ENCODE measurements at places on chromosomes 2 and 18.
A peak's percentile ranks its signal among the peaks of the same experiment; 100 is the strongest.

- no peaks in the 10 kb centered on the region for H3K36me3 ChIP-seq
- no peak for DNase-seq
- no peaks in the 10 kb centered on the region for H3K27me3 ChIP-seq
- no peak overlapping the region for H3K4me3 ChIP-seq
- no peak overlapping the region for H3K27ac ChIP-seq
These were observed 4.9 kb downstream of the INHBB start for GRCh38 chr2:120350801-120351320.

- peak; percentile 91 for DNase-seq
- H3K27ac ChIP-seq: peak overlapping the region; percentile 85
- peaks cover 57% of the 10 kb centered on the region for H3K4me1 ChIP-seq
- peak overlapping the region; percentile 72 for H3K4me3 ChIP-seq
- no peaks in the 10 kb centered on the region for H3K27me3 ChIP-seq
These were observed 1.1 kb downstream of the HK2 start for GRCh38 chr2:74834792-74835755.

DNA sequence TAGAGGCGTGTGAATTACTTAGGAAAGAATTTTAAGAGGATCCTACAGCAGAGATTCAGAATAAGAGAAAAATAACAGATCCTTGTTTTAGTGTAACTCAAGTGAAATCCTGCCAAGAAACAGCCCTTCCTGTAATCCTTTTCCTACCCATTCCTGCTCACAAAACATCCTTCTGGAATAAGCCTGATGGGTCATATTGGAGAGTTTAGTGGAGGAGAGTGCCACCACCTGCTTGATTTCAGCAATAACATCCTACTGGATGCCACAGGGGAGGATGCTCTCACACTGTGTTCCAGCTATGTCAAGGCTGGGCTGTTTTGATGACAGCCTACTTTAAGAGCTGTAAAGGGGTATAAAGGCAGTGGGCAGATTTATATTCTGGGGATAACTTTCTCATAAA, 54.8 kb upstream of the CCDC178 start:
- H3K4me1 ChIP-seq: no peaks in the 10 kb centered on the region
- no peak for DNase-seq
- no peak overlapping the region for H3K27ac ChIP-seq
- H3K4me3 ChIP-seq: no peak overlapping the region

DNA sequence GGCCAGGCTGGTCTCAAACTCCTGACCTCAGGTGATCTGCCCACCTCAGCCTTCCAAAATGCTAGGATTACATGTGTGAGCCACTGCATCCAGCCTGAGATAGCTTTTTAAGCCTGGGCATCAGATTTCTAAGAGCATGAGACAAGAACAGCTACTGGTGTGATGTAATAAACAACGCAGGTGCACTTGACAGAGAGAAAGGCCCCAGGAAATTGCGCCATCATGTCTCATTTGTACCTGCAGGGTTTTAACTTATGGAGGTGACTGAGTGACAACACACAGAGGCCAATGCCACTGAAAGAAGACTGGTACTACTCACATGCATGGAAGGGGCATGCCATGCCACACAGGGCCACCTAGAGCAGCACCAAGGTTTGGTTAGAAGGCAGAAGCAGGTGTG, 209.4 kb downstream of the SP3 start:
- H3K27ac ChIP-seq: no peak overlapping the region
- no peak overlapping the region for H3K4me3 ChIP-seq
- no peak for DNase-seq
- no peaks in the 10 kb centered on the region for H3K36me3 ChIP-seq
- H3K27me3 ChIP-seq: no peaks in the 10 kb centered on the region

- no peaks in the 10 kb centered on the region for H3K4me1 ChIP-seq
- no peak overlapping the region for H3K27ac ChIP-seq
- no peak overlapping the region for H3K4me3 ChIP-seq
- H3K27me3 ChIP-seq: no peaks in the 10 kb centered on the region
These were observed 32.8 kb downstream of the ZNF892 start for GRCh38 chr2:95240091-95240490.

DNA sequence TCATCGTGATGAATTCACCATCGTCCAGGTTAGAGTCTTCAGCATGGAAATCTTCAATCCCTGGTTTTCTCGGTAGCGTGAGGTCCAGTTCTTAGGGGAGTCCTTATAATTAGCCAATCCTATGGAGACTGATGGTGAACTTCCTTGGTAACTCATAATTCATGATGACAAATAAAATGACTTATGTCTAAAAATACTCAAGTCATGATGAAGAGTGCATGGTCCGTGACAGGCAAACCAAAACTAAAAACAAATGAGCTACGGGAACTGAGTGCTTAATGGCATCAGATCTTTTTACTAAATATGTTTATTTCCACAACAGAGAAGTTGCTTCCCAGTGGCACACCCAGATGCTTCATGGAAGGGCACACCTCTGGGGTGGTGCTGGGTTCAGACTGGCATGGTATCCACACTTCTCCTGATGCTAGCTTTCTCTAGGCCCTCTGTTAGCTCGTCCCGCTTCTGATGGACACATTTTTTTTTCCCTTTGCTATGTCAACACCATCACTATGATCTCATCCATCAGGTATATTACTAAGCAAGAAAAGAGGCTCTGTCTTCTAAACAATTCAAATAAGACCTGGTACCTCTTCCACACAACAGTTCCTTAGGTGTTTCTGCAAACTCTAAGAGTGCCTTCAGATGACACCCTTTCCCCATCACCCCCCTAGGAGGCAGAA, 92.8 kb upstream of the NEDD4L start:
- H3K4me3 ChIP-seq: no peak overlapping the region
- H3K36me3 ChIP-seq: no peaks in the 10 kb centered on the region
- no peaks in the 10 kb centered on the region for H3K4me1 ChIP-seq
- no peak for DNase-seq
- H3K27me3 ChIP-seq: no peaks in the 10 kb centered on the region
- no peak overlapping the region for H3K27ac ChIP-seq

- DNase-seq: no peak
- no peak overlapping the region for H3K27ac ChIP-seq
- H3K27me3 ChIP-seq: no peaks in the 10 kb centered on the region
- H3K4me3 ChIP-seq: no peak overlapping the region
These were observed 9.0 kb downstream of the METTL21A start for GRCh38 chr2:207616185-207616584.

GRCh38 chr2:99880148-99880963, 262.0 kb downstream of the AFF3 start:
- H3K27ac ChIP-seq: no peak overlapping the region
- no peak for DNase-seq
- no peak overlapping the region for H3K4me3 ChIP-seq
- H3K27me3 ChIP-seq: no peaks in the 10 kb centered on the region
- no peaks in the 10 kb centered on the region for H3K36me3 ChIP-seq

DNA sequence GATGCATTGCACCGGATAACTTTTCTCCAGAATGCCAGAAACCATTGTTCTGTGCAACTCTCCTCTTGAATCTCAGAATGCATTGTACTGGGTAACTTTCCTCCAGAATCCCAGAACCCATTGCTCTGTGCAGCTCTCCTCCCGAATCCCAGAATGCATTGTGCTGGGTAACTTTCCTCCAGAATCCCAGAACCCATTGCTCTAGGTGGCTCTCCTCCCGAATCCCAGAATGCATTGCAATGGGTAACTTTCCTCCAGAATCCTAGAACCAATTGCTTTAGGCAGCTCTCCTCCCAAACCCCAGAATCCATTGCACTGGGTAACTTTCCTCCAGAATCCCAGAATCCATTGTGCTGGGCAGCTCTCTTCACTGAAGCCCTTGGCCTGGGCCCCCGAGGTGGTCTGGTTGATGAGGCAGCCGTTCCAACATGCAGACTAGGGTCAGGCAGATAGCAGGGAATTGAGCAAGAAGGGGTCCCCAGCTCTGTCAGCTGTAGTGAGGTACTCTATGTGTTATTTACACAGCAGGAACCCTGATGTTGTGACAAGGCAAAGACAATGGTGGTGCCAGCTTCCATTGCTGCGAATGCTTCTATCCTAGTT, 9.4 kb downstream of the FOSL2 start:
- no peak for DNase-seq
- no peak overlapping the region for H3K27ac ChIP-seq
- H3K36me3 ChIP-seq: peaks cover 81% of the 10 kb centered on the region
- H3K4me3 ChIP-seq: no peak overlapping the region

DNA sequence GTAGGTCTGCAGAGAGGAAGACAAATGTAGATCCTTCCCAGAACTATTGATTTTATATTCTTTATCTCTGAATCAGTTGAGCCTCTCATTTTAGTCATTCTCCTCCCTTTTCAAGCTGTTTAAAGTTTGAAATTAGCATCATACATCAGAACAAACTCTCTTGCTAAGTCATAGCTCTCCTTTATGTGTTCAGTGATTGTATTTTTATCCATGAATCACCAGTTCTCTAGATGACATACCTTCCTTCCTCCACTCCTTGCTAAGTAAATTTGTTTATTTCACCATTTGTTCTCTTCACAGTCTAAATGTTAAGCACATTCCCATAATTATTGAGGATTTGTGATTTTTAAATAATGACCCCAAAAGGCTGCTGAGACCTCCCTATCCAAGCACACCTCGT, 63.5 kb upstream of the RAPGEF4 start:
- H3K27ac ChIP-seq: no peak overlapping the region
- H3K36me3 ChIP-seq: no peaks in the 10 kb centered on the region
- H3K27me3 ChIP-seq: no peaks in the 10 kb centered on the region
- no peaks in the 10 kb centered on the region for H3K4me1 ChIP-seq
- DNase-seq: no peak

GRCh38 chr18:22412176-22412911, 5.4 kb downstream of the CTAGE1 start:
- H3K4me3 ChIP-seq: no peak overlapping the region
- H3K27me3 ChIP-seq: no peaks in the 10 kb centered on the region
- H3K27ac ChIP-seq: no peak overlapping the region
- no peaks in the 10 kb centered on the region for H3K4me1 ChIP-seq
- H3K36me3 ChIP-seq: no peaks in the 10 kb centered on the region

DNA sequence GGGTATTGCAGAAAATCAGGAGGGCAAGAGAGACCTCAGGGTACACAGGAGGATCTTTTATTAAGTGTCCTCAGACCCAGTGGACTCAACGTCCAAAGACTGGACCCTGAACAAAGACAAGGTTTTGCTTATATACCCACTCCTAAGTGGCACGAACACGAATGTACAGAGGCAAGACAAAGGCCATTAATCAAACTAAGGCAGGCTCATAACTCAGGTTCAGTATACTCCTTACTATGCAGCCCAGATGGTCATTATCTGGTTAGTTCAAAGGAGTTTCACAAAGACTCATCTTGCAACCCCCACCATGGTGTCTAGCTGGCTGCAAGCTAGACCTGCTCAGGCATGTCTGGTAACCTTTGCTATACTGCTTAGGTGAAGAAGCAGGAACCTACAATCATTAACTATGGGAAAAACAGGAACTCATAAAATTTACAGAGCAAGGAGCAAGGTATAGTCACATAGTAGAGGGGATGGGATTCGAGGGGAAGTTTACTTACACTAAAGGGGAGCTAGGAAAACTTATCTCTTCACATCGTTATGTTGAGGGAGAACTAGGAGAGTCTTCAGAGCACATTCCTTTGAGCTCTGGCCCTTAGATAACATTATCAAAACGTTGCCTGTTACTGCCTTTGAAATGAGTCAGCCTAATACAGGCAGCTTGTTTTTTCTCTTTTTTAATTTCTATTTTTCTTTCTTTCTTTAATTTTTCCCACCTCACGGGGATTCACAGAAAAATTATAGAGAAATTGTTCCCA, 33.9 kb downstream of the SLC4A3 start:
- DNase-seq: no peak
- no peaks in the 10 kb centered on the region for H3K36me3 ChIP-seq
- H3K27me3 ChIP-seq: no peaks in the 10 kb centered on the region
- no peaks in the 10 kb centered on the region for H3K4me1 ChIP-seq

DNA sequence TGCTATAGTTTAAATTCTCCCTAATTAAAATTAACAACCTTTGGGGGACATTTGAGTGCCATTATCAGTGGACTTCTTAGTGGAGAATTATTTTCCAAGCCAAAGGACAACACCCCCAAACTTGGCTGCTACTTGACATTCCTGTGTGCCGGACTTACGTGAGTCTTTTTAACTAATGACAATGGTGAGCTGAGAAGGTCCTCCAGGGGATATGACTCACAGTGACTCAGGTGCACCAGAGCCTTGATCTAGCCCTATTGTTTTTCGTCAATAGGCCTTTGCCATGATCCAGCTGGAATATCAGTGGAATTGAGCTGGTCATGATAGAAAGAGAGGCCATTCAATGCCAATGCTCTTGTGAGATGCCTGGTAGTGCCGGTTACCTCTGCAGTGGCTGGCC, 118.1 kb upstream of the CXCR4 start:
- H3K36me3 ChIP-seq: no peaks in the 10 kb centered on the region
- DNase-seq: no peak
- no peaks in the 10 kb centered on the region for H3K27me3 ChIP-seq
- H3K4me3 ChIP-seq: no peak overlapping the region
- H3K4me1 ChIP-seq: peaks cover 66% of the 10 kb centered on the region

DNA sequence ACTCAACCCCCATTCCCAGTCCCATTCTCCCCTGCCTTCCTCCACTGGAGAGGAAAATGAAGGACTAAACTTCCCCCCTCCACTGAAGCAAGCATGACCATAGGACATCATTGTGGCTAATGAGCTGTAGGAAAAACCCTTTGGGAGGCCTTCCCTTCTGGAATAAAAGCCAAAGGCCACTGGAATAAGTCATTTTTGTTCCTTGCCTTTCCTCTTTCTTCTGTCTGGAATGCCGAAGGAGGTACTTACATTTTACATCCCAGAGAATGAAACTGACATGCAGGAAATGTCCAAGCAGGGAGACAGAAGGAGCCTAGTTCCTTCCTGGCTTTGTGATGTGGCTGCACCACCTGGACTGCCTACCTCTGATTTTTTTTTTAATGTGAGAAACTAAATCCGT, 9.1 kb upstream of the PTPRM start:
- H3K27ac ChIP-seq: no peak overlapping the region
- no peaks in the 10 kb centered on the region for H3K36me3 ChIP-seq
- no peak for DNase-seq
- H3K4me1 ChIP-seq: peaks cover 3% of the 10 kb centered on the region
- no peak overlapping the region for H3K4me3 ChIP-seq

- no peaks in the 10 kb centered on the region for H3K36me3 ChIP-seq
- no peaks in the 10 kb centered on the region for H3K4me1 ChIP-seq
- H3K27me3 ChIP-seq: no peaks in the 10 kb centered on the region
- no peak for DNase-seq
- no peak overlapping the region for H3K27ac ChIP-seq
- H3K4me3 ChIP-seq: no peak overlapping the region
These were observed 8.4 kb upstream of the IER3IP1 start for GRCh38 chr18:47184419-47185050.

DNA sequence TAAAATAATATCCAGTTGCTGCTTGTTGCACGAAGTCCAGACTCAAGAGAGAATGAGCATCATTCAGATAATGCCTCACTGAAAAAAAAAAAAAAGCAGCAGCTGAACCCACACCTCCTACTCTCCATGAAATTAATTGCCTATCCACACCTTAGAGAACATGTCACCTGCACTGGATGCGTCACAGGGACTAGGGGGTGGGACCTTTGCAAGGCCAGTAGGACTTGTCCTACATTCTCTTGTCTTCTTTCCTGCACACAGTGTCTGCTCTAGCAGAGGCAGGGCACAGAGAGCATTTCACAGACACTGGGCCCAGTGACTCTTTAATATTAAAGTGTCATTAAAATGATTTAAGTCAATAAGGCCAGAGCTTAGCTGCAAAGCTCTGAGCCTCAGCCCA, at the start of gene ABCA12:
ABCA12 (minus strand) TSS at position 148 of the 400 bp plus-strand sequence. CDS start 418 bp downstream, outside the sequence.
- no peaks in the 10 kb centered on the region for H3K36me3 ChIP-seq
- H3K27ac ChIP-seq: no peak within 1 kb of the TSS
- DNase-seq: no peak
- no peaks in the 10 kb centered on the region for H3K4me1 ChIP-seq

- H3K4me3 ChIP-seq: no peak overlapping the region
- no peak for DNase-seq
These were observed 293.3 kb upstream of the TFPI start for GRCh38 chr2:187847245-187848208.

Data from spleen (tissue), 13 donors.